ENCODE measurements at places on chromosomes 2 and 18. TPM values are rescaled to one million over a fixed set of nuclear protein-coding genes. Genes with fewer than 3 reads are reported as not detected.

DNA sequence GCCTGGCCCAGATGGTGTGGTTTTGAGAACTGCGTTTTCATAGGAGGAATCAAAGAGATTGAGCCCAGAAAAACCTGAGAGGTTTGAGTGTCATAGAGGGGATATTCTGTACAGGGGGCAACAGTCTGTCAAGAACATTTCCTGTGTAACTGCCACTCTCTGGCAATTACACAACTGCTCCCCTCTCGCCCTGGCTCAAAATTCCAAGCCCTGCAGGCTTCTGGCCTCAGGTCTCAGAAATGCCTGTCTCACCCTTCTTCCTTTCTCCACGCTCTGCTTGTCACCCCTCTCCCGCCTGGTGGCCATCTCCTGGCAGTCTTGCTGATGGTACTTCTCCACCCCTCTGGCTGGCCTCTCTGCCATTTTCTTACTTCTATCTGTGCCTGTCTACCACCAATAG lies 4.0 kb downstream of the VAMP5 start:
- no peak for DNase-seq

DNA sequence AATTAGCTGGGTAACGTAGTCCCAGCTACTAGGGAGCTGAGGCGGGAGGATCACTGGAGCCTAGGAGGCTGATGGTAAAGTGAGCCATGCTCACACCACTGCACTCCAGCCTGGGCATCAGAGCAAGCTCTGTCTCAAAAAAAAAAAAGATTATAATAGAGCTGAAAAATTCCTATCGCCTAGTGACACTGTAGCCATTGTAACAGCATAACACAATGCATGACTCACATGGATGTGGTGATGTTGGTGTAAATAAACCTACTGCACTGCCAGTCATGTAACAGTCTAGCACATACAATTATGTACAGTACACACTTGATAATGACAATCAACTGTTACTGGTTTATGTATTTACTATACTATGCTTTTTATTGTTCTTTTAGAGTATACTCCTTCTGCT lies 39.6 kb downstream of the MGAT4A start:
- DNase-seq: no peak

DNA sequence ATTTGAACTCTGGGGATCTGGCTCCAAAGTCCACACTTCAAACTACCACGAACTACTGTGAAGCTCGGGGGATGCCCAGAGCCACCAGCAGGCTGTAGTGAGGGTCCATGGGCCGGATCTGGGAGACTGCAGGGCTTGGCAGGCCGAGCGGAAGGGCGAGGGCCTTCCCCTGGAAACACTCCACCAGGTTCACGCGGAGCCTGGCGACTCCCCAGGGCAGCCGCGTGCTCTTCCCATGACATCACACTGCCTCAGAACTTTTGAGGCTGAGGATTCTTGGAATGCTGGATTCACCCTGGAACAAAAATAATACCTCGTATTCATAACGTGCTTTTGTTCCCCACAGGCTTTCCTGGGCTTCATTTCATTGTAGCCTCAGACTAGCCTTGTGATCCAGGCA lies 201.0 kb downstream of the SMAD7 start:
- DNase-seq: no peak

DNA sequence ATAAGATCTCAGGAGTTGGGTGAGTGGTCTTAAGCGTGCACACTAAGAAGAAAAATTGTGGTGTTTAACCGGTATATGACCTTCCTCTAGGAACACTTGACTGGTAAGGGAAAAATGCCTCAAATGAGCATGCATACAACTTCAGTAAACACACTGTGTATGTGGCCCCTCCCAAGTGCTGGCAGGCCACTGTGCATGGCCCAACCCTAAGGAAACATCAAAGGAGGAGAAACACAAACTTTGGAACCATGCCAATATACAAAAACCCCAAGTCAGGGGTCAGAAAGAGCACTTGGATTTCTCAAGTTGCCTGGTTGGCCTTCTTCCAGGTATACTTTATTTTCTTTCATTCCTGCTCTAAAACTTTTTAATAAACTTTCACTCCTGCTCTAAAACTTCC lies 308.9 kb upstream of the LRRTM4 start:
- DNase-seq: no peak

DNA sequence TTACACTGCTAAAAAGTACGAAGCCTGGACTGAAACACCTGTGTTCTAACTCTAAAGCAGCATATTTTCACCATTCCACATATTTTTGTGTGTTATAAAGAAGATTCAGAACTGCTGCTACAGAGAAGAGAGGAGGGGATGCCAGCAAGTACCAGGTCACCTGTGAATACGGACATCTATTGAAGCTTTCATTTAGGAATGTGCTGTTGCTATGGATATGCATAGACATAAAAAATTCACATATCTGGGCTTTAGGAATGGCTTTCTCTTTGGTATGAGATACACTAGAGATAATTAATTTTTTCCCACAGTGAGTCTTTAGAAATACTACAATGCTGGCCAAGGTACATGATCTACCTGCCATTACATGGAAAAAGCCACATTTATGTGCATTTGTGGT lies 238.5 kb downstream of the WDR7 start:
- no peak for DNase-seq

DNA sequence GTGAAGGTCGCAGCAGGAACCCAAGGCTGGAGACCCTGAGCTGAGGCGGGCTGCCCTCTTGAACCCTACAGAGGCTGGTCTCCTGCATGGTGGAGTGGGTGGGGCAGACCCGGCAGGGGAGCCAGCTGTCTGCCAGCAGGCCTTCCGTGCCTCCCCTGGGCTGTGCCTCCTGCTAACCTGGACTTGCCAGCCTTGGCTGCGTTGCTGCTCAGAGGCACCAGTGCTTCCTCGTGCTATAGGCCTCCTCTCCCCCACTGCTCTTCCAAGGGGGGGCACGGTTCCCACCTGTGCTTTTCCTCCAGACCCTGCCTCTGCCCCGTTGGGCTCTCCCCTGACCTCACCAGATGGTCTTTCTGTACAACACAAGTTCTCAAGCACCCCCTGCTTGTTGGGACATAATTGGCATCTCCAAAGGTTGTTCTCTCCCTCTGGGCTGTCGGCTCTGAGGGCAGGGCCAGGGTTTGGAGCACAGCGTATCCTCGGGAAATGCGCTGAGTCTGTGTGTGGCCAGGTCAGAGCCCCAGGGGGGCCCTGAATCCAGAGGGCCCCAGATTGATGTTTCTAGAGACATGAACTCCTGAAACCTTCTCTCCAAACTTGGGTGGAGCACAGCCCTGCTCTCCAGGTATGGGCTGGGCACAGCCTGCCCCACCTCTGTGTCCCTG lies 6.7 kb downstream of the ARHGEF4 start:
- DNase-seq: no peak

- DNase-seq: no peak
Measured at GRCh38 chr2:17757321-17757720, 3.4 kb downstream of the GEN1 start.

DNA sequence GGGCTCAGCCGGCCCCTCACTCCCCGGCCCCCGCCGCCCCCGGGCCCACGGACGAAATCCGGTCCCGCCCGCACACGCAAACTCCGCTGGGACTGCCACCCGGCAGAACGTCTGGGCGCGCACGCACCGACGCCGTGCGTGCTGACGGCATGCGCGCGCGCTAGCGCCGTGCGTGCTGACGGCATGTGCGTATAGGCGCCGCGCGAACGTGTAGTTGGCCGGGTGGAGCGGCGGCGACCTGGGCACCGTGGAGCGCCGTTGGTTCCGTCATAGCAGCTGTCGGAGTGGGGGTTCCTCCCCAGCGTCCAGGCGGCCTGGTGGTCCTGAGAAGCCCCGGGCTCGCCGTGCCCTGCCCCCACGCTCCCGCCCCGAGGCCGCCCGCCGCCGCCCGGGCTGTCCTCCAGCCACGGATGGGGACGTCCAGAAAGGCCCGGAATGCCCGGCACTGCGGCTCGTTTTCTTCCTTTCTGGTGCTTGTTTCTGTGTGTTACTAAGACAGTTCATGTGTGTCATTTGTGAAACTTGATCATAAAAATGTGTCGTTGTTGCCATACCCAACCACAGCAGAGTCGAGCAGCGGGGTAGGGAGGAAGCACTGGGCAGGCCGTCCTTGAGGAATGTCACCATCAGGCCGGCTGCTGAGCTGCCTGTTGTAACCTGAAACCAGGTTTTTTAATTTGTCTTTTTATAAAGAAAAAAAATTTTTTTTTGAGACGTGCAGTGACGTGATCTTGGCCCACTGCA lies at the start of gene TXNL4A:
TXNL4A (minus strand) TSS at position 113 of the 744 bp plus-strand sequence. CDS start 171 bp downstream, outside the sequence.
- DNase-seq: peak; percentile 89

GRCh38 chr18:73381699-73382036 lies 513.9 kb upstream of the NETO1 start:
- DNase-seq: no peak

DNA sequence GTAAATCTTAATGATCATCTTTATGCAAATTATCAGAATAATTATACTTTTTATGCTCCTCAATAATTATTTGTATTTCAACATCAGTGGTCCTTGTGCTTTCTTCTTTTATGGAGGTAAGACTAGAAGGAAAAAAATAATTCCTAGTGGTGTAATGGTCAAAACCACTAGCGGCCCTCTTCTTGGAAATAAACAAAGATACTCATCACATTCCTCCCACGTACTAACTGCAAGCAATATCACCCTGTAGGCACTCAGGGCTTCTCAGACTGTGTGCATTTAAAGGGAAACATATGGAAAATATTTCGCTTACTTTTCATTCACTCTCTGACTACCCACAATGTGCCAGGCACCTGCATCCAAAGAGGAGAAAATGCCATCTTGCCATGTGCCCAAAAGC lies 263.7 kb downstream of the DOK6 start:
- DNase-seq: no peak

- DNase-seq: no peak
Measured at GRCh38 chr18:61949946-61950345, 57.1 kb upstream of the RNF152 start.

- DNase-seq: no peak
Measured at GRCh38 chr2:73301636-73302035, 8.3 kb upstream of the EGR4 start.

Gene PJVK
- 3.4 TPM for total RNA-seq

Gene CACNB4
- total RNA-seq: 0.54 TPM

Gene CNTNAP5
- not detected for total RNA-seq

Gene UGT1A7
- not detected for total RNA-seq

Gene GPR45
- not detected for total RNA-seq
